Astrocyte (in vitro differentiated cells and primary cell): ENCODE measurements at places on chromosomes 3 and 15. TPM values are rescaled to one million over a fixed set of nuclear protein-coding genes. Genes with fewer than 3 reads are reported as not detected.

DNA sequence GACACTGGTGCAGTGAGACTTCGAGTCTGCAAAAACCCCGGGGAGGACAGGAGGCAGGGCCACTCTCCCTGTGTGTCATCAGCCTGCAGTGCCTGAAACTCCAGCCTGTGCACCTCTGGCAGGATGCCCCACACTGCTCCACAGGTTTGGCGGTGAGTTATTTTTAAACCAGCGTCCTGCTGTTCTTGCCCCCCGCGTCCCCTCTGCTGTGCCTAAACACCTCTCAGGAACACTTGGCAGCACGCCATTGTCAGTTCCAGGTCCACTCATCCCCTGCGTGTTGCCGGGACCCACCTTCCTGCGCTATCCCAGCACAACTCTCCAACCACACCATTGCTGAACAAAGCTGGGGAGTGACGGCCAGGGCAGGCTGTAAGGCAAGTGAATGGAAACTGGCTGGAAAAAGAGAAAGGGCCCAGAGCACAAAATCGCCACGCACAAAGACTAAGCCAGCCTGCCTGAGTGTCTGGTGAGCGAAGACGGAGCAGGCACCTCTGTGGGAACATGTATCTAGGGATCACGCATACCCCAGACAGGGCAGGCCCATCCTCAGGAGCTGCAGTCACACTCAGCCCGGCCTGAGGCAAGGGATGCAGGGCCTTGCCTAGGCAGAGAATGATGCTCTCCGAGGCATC lies 3.1 kb upstream of the PLA2G4F start:
- no peak for DNase-seq

DNA sequence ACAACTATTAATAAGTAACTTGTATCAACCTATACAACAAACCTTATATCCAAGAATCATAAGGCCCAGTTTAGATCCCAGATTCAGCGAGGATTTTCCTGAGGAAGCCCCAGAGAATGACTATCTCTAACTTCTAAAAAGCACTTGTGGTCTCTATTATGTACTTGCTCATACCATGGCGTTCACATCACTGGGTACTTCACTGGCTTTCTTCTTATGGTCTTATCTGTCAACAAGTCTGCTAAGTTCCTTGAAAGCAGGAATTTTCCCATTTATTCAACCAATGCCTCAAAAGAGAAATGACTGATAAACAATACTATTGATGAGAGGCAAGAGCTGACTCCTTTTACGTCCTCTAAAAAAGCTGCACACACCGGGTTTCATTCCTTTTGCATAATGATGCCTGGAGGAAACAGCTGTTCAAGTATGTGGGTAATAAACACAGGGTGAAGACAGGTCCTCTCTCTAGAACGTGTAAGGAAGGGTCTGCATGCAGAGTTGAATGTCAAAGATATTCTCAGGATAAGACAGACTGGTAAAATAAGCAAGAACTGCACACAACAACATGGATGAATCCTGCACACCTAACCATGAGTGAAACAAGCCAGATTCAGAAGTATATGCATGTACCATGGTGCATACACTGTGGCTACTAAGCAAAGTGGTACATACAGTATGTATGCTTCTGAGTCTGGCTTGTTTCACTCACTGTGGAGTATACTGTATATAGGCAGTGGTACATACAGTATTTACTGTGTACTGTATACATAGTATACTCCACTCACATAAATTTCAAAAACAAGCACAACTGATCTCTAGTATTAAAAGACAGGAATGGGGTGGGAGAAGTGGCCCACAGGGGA lies 408.7 kb downstream of the SHQ1 start:
- peak; percentile 50 for DNase-seq

GRCh38 chr3:39260318-39260717 lies 19.5 kb downstream of the CX3CR1 start:
- DNase-seq: no peak

DNA sequence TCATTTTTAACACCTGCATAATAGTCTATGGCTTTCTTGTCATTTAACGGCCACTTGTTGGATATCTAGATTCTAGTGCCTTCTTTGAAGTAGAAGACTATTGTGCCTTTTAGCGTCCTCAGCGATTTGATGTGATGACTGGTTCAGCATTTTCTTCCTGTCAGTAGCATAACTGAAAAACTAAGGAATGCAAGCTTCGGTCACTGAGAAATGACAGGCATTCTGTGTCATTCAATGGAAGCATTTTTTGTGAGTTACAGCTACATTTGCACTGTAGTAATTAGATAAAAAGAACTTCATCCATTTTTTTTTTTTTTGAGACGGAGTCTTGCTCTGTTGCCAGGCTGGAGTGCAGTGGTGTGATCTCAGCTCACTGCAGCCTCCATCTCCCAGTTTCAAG lies 10.3 kb downstream of the NEK11 start:
- DNase-seq: peak; percentile 62

DNA sequence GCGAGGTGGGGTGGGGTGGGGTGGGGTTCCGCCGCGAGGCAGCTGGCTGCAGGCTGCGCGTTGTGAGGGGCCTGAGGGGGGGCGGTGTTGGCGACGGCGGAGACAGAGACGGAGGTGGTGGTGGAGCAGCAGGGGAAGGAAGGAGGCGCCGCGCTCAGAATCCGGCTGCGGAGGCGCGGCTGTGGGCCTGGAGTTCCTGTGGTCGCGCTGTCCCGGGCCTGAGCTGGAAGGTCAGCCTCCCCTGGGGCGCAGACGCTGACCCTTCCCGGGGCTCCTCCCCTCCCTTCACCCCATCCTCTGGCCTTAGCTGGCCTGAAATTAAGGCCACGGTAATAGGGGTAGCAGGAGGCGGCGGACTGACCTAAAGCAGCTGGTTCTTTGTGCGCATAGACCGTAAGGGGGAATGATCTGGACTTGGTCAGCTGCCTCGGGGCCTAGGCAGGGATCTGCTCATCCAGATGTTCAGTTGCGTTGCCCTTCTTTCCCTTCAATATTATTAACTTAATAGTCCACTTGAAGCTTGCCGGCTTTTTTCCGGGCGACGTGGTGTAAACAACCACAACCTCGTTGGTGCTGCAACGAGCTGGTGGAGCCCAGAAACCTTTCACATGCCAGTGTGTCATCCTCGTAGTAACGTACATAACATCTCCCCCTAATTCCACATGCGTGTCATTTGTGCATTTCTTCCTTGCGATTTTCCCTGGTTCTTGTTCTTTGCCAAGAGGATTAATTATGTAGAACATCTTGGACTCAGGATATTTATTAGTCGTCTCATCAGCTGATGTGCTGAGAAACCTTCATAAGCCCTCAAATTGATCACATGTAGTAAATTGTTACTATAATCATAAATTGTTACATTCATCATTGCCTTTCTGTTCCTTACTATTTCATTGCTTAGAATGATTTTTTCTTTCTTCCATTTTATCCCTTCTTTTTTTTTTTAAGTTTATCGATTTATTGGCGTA lies 626 bp downstream of the SEC62 start:
- DNase-seq: peak; percentile 37

The GOLGA6L7 gene
- total RNA-seq: not detected in 2 replicates

The GOLGA8J gene
- 0.67 TPM in 1 of 2 replicates, not detected in the other for total RNA-seq

DNA sequence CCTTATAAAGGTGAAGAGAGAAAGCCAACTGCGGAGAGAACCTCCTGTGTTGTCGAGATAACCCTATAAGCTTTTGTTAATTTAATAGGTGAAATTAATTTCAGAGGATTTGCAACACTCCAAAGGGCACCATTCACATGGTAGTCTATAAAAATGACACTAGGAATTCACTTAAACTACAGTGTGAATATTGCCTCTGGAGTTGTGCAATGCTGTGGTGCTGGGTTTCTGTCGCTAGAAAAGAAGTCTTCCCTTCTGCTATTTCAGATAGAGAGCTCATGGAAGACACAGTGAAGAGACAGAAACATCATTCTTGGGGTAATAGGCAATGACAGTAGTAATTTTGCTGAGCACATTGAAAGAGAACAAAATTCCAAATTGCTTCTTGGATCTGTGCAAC lies 28.8 kb upstream of the PROK2 start:
- no peak for DNase-seq

The GOLGA6L2 gene
- not detected in 2 replicates for total RNA-seq

The CLDN16 gene
- 0.24 and 0.50 TPM in 2 replicates for total RNA-seq

DNA sequence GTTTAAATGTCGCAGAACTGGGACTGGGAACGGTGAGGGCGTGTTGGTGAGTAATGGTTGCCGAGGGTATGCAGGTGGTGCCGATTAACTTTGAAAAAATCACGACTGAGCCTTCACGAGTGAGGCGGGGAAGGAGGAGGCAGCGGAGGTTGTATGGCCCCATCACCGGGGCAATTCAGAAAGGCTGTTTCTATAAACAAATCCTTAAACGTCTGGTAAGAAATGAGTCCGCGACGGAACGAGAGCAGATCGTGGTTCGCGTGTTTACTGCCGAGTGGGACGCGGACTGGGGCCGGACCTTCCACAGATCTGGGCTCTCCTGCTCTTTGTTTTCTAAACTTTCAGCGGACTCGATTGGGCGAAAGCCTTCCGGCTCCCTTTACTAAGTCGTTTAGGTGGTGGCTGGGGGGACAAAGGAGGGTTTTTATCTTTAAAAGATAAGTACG lies 2.7 kb downstream of the IGF1R start:
- DNase-seq: peak; percentile 28

- DNase-seq: peak; percentile 15
Observed at GRCh38 chr3:161420746-161421145, 49.4 kb upstream of the SPTSSB start.

DNA sequence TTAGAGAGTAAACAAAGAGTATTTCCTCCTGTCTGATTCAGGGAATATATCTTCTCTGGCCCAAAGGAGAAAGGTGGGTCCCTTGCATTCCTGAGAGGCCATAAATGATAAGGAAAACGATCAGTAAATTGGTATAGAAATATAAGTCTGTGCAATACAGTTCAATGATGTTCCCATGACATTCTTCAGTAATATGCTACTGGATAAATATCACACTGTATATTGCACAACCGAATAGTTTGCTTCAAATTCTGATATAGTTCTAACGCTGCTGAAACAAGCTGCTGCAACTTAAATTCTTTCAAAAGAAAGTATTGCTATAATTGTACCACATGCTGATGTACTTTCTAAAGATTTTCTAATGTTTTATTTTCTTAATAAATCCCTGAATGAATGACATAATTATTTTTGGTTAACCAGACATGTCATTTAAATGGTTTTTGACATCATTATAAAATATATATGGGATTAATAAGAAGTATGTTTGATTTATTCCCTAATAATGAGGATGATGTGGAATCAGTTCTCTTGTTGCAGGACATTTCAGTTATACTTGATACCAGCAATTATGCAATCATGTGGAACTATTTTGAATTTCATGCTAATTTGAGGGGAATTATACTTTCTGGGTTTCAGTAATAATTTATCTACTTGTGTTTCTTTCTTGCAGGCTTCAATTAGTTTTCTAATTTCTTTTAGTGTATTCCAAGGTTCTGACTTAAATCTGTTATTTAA lies 44.9 kb downstream of the FGF7 start:
- DNase-seq: no peak

- DNase-seq: no peak
Observed at GRCh38 chr3:11774296-11774877, 72.3 kb downstream of the TAMM41 start.

The GABRB3 gene
- total RNA-seq: 43.2 and 47.9 TPM in 2 replicates

DNA sequence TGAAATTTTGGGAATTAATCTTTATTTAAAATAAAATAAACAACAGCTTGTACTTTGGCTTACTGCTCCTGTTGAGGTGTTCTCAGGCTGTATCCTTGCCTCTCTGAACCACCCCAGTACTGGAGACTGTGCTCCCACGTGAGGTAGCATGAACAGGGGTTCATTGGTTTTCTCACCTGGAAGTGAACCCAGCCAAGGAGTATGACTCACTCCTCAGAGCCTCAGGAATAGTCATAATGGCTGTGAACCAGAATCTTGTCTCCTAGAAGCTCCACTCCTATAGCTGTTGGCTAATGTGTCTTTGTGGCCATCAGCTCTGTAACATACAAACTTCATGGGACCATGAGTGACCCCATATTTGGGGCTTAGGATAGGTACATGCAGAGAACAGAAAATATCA lies 122.5 kb upstream of the ST8SIA2 start:
- DNase-seq: no peak

DNA sequence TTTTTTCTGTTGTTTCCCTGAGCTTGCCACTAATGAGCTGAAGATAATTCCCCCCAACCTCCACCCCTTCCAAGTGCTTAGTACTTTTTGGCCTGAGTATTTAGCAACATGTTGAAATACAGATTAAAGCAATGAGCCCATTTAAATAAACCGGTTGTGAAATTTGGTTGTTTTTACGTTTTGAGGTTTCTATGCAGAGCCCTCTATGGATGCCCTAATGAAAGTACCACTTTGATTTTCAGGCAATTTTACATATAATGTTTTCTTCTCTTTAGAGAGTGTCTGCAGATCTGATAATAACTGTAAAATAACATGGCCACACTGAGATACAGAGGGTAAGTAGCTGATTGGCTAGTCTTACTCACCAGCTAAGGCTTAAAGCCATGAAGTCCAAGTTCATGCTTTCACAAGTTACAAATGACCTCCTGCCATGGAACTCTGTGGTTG lies 139.4 kb upstream of the SLC7A14 start:
- peak; percentile 73 for DNase-seq

The ZPLD1 gene
- 0.45 and 0.60 TPM in 2 replicates for total RNA-seq

DNA sequence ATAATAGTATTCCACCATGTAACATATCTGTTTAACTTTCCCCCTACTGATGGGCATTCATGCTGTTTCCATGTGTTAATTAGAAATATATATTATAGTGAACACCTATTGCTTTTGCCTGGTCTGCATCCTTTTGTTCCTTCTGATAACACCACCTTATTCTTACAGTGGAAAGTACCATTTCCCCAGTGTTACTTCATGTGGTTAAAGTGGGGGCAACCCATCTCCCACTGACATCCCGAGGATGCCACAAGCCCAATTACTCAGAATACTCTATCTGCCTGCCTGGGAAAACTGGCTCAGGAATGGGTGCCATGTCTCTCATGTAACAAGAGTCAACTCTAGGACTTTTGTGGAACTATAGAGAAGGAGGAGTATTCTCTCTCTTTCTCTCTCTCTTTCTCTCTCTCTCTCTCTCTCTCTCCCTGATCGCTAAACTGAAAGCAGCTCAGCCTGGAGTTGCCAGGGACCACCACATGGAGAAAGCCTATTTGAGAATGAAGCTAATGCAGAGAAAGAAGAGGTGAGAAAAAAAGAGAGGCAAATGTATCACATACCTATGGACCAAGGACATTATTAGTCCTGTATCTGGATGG lies 66.4 kb upstream of the PPIB start:
- DNase-seq: no peak

The PATL2 gene
- total RNA-seq: 0.41 and 1.2 TPM in 2 replicates

GRCh38 chr15:41022487-41023090 lies 69.3 kb downstream of the CHAC1 start:
- peak; percentile 23 for DNase-seq

DNA sequence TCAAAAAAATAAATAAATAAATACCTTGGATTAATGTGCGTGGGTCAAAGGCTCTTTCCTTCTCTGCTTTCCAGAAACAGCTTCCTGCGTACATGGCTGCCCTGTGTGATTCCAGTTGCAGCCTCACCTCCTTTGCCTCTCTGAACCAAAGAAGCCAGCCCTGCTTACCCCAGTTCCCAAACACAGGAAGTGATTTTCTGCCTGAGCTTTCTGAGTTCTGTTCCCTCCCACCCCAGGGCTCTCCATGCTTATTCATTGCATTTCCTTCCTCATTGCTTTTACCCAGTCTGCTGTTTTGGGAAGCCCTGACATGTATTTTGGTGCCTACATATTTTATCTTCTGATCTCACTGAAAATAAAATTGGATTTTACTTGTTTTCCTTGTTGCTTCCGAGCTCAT lies 15.4 kb downstream of the ZSCAN2 start:
- no peak for DNase-seq

The WWTR1 gene
- total RNA-seq: 94.3 and 105 TPM in 2 replicates
